Dermis blood vessel endothelial cell (primary cell): ENCODE measurements at places on chromosomes 16 and 17. TPM values are rescaled to one million over a fixed set of nuclear protein-coding genes. Genes with fewer than 3 reads are reported as not detected.

Gene HCRT
- not detected in 2 replicates for total RNA-seq

Gene PIPOX
- 0.93 and 3.1 TPM in 2 replicates for total RNA-seq

Gene CMTM2
- 0.34 TPM in 1 of 2 replicates, not detected in the other for total RNA-seq

Gene SHCBP1
- total RNA-seq: 9.7 and 41.9 TPM in 2 replicates

Gene NUPR1
- 3.8 and 4.9 TPM in 2 replicates for total RNA-seq

Gene ARMC5
- total RNA-seq: 26.4 and 29.8 TPM in 2 replicates

Gene MYO15A
- total RNA-seq: under 0.01 and 0.60 TPM in 2 replicates

Gene RAMP2
- 9.7 and 13.1 TPM in 2 replicates for total RNA-seq

Gene ITGAX
- total RNA-seq: 0.14 and 0.34 TPM in 2 replicates

Gene TBC1D3
- not detected in 2 replicates for total RNA-seq

Gene GRIN2A
- not detected in 2 replicates for total RNA-seq

- DNase-seq: peak; percentile 72
Measured at GRCh38 chr16:87461466-87461991, 31.3 kb downstream of the ZCCHC14 start.

DNA sequence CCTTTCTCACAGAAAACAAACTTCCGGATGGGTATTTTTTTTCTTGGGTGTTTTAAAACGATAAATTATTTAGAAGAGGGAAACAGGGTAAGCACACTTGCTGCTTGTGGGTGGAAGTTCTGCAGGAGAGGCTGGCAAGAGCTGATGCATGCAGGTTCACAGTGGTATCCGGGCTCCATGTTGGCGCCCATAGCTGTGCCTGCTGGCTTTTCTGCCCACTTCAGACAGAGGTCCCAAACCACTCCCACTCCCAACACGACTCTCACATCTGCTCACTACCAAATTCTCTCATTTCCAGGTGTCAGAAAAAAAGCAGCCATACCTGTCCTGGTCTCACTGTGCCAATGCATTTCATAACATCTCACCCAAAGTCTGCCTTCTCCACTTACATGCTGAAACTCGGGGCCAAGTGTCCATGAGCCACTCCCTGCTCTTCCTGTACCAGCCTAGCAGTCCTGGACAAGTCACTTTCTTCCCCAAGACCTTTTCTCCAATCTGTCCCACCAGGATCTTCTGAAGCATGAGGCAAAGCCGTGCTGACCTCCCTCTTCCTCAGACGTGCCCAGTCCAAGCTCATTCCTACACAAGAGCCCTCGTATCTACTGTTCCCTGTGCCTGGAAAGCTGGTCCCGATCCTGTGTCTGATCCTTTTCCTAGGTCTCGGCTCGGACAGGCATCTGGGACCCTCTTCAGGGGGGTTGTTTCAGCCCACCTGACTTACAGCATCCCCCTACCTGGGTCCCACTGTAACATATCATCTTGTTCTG, 1.5 kb downstream of the CD300LF start:
- no peak for DNase-seq

GRCh38 chr16:57999366-57999970, 1.0 kb downstream of the ZNF319 start:
- DNase-seq: peak; percentile 49

GRCh38 chr17:45889579-45889978, 4.8 kb upstream of the MAPT start:
- DNase-seq: no peak

DNA sequence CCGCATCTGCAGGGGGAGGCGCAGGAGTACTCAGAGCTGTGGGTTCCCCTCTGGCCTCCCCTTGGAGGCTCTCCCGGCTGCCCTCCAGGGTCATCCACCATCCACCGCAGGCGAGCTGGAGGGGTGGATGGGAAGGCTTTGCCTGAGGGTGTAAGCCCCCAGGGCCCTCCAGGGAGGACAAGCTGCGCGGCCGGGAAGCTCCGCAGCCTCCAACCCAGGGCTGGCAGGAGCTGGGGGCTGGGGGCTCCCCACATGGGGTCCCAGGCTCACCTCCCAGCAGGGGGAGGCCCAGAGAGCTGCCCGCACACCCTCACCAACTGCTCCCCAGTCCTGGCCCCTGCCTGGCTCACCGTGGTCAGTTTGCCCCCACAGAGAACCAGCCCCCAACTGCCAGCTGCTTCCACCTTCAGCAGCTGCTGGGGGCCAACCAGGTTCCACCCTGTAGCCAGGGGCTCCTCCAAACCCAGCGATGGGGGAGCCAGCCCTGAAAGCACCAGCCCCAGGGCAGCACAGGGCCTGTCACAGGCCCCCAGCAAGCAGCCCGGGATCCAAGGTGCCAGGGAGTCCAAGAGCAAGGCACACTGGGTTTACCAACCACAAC, 19.8 kb upstream of the CHMP6 start:
- DNase-seq: no peak

DNA sequence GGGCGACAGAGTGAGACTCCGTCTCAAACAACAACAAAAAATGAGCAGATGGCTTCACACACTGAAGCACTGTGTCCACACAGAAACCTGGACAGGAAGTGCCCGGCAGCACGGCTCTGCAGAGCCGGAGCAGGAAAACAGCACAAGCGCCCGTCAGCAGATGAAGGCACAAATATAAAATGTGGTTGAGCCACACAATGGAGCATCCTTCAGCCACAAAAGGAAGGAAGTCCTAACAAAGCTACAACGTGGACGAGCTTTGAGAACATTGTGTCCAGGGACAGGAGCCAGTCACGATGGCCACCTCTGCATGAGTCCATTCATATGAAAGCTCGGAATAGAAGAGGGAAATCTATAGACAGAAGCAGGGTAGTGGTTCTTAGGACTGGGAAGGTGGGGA, 15.7 kb downstream of the RHBDF2 start:
- DNase-seq: peak; percentile 69

DNA sequence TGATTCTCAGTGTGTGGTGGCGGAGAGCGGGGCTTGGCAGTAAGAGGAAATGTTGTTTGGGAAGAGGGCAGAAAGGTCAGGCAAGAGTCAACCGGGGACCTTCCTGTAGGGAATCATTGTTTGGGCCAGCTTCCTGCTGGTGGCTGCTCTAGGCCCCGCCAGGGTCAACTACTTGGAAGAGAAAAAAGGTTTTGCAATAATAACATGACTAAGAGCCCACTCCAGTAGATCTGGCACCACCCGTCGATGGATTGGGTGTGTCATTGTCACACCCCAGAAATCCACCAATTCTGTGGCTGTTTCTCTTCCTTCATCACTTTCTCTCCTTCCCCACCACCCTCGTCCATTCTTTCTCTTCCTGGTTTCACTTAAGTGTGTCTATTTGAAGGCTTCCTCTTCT, 4.2 kb upstream of the KRT24 start:
- DNase-seq: peak; percentile 82

DNA sequence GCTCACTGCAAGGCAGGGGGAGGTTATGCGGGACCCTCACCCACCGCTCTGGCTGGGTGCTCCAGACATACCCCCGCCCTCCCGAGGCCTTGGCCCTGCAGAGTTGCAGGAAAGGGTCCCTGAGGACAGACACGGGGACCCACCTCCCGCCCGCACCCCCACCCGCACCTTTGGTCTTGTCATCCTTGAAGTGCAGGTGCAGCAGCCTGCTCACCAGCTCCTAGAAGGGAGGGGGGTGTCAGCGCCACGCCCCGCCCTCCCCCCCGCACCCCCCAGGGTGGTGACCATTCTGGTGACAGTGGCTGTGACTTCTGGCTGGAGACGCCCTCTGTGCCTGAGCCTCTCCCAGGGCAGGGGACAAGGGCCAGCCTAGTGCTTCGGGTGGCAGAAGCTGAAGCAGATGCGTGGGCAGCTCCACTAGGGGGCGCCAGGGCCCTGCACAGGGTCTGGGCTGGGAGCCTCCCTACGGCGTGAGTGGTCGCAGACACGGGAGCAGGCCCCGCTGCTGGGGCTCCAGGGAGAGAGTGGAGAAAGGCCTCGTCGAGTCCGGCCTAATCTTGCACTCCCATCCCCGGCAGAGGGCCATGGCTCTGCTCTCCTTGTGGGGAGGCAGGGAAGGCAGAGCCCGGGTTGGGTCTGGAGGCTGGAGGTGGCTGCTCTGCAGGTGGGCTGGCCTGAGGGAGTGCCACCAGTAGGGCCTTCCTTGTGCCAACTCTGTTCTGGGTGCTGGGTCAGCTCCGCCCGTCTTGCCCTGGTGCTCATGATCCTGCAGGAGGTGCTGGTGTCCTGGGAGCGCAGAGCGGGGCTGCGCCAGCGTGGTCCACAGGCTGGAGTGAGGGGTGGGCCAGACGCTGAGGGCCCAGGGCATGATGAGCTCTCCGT, 2.7 kb downstream of the CENPX start:
- DNase-seq: peak; percentile 73

DNA sequence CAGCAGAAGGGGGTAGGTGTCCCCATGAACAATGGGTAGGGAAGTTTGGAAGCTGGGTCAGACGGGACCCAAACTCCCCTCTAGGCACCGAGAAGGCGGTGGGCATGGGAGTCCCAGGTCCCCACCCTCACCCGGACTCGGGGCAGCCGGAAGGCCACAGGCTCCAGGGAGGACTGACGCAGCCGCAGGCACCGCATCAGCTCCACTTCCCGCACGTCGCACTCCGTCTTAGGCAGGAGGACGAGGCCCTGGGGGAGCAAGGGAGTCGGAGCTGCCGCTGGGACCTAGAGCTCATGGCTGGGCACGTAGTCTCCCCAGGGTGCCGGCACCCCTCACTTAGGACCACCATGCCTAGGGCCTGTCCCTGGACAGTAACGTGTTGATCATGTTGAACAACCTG, 7.1 kb upstream of the PAM16 start:
- DNase-seq: no peak

DNA sequence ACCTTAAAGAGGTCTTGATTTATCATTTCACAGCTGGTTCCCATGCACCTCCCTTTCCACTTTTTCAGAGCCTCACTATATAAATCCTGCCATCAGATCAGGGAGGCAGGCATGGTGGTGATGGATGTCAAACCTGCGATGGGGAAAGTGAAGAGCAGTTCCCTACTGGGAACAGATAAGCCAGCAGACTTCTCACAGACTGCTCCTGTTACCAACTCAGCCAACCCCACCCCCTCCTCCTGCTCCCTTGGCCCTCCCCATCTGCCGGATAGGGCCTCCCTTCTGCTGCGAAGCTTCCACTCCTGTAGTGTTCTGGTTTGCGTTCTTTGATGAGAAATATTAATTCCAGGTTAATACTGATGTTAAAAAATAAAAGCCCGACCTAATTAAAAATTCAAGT, 232.1 kb downstream of the STX8 start:
- no peak for DNase-seq

- no peak for DNase-seq
Measured at GRCh38 chr17:38578229-38579082, 27.3 kb downstream of the SRCIN1 start.

DNA sequence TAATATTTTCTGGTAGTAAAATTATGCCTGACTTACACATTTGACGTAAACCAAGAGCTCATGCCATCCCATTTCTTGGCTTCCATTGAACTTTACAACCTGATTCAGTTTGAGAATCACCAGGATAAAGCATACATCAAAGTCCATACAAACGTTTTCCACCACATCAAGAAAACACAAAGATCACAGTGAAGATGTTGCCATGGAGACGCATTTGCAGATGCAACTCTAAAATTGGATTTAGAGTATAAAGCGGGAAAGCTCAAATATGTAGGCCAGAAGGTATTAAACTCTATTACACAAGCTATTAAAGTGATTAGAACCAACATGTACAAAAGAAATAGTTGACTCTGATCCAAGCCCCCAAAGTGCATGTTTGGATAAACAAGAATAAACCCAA, 10.4 kb downstream of the C16orf46 start:
- no peak for DNase-seq

- DNase-seq: no peak
Measured at GRCh38 chr16:2954656-2955381, 9.3 kb upstream of the KREMEN2 start.

DNA sequence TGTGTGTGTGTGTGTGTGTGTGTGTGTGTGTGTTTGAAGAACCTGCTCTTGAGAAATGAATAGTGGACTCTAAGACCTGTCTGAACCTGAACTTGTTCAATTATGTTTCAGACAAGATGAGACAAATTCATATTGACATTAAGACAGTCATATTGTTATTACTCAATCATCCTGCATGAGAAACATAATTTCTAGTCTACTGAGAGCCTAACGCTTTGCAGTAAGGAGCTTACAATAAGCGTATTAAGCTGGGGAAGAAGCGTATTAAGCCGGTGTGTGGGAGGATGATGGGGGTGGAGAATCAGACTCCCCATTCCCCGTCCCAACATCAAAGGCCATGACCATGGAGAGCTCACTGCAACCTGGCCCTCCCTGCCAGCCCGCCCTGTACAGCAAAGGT, 22.4 kb upstream of the MNT start:
- no peak for DNase-seq

DNA sequence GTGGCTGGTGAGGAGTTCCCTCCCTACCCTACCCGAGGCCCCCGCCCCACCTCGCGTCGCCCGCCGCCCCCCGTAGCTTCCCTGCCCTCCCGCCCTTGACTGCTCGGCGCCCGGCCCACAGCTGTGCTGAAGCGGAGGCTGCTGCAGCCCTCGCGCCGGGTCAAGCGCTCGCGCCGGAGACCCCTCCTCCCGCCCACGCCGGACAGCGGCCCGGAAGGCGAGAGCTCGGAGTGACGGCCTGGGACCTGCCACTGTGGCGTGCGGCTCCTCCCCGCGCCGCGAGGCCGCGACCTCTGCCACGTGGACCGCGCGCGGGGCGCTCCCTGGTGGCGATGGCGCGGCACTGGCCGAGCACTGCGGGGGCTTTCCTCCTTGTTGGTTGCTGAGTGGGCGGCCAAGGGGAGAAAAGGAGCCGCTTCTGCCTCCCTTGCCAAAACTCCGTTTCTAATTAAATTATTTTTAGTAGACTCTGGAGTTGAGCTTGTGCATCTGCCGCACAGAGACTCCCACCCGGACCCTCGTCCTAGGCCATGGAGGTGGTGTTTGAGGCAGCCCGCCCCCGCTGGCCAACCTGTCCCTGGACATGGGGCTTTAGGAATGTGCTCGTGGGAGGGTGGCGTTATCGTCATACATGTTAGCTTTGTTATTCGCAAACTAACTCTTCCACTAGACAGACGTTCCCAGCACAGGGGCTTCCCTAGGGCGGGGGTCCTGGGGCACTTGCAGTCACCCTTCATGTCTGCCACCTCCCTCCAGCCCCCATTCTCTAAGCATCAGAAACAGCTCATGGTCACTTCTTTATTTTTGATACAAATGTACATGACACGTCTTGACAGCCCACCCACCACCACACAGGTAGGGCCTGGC, 4.4 kb downstream of the TP53I13 start:
- peak; percentile 76 for DNase-seq

GRCh38 chr17:41758601-41759000, 24.2 kb upstream of the HAP1 start:
- no peak for DNase-seq

DNA sequence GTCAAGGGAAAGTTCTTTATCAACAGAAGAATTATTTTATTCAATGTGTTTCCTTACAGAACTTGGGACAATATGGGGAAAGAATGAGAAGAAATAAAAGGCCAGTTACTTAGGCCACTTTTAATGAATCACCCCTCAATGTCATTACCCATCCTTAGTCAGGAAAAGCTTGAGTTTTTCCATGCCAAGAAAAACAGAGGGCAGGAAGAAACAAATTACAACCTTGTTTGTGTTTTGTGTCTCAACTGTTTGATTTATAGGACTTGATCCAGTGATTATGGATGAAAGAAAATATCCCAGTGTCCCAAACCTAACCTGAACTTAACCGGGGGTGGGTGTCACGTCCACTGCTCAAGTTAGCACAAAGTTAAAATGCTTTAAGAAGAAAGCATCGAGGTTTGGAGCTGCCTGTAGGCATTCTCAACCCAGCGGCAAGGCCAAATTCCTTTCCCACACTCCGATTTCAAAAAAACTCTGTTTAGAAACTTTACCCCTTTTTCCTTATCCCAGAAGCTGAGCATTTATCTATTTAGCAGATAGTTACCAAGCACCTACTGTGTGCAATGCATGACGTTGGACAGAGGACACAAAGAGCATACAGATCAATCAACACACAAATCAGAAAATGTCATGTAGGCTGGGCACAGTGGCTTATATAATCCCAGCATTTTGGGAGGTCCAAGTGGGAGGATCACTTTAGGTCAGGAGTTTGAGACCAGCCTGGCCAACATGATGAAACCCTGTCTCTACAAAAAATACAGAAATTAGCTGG, 14.0 kb upstream of the CYB5B start:
- peak; percentile 89 for DNase-seq
